IMR-90 (cell line): ENCODE measurements at places on chromosomes 6 and 20. TPM values are rescaled to one million over a fixed set of nuclear protein-coding genes. Genes with fewer than 3 reads are reported as not detected.

- peaks cover 8% of the 10 kb centered on the region for H3K4me1 ChIP-seq
- H3K27me3 ChIP-seq: no peaks in the 10 kb centered on the region
- no peaks in the 10 kb centered on the region for H3K36me3 ChIP-seq
- DNase-seq: no peak
These were observed 124.3 kb upstream of the TMEM170B start for GRCh38 chr6:11413117-11413687.

- peaks cover 11% of the 10 kb centered on the region for H3K36me3 ChIP-seq
- H3K4me1 ChIP-seq: peaks cover 7% of the 10 kb centered on the region
- H3K27me3 ChIP-seq: no peaks in the 10 kb centered on the region
- no peak overlapping the region for H3K4me3 ChIP-seq
- no peak overlapping the region for H3K27ac ChIP-seq
These were observed 5.4 kb downstream of the UQCC2 start for GRCh38 chr6:33705955-33706725.

VGLL2 gene
- total RNA-seq: not detected in 2 replicates

CRISP3 gene
- not detected in 2 replicates for total RNA-seq

DNA sequence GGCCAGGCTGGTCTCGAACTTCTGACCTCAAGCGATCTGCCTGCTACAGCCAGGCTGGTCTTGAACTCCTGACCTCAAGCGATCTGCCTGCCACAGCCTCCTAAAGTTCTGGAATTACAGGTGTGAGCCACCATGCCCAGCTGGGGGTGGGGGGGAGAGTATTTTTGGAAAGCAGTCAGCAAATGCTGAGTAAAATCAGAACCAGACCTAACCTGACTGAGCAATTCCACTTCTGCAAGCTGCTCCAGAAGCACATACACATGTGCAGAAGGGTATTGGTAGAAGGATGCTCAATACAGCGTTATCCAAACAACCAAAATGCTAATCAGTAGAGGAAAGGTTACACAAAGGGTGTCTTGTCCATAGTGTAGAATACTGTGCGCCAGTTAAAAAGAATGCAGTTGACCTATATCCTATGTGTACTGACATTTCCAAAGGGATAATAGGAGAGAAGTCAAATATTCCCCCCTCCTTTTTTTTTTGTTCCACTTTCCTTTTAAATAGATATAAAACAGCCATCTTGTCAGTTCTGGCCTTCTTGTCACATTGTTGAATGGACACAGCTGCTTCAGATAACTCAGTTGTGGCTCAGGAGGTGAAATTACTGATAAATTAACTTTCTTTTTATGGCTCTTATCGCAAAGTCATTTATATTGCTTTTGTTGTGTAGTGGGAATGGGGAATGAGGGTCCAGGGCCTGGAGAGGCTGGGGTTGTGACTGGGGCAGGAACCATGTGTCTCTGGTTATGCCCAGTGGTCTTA lies 74.6 kb downstream of the DTD1 start:
- H3K27me3 ChIP-seq: no peaks in the 10 kb centered on the region
- no peaks in the 10 kb centered on the region; the same call in 1 of the 2 replicates for H3K36me3 ChIP-seq
- H3K4me3 ChIP-seq: no peak overlapping the region
- DNase-seq: no peak
- H3K27ac ChIP-seq: no peak overlapping the region

IRAK1BP1 gene
- total RNA-seq: 1.9 and 2.2 TPM in 2 replicates

- H3K27me3 ChIP-seq: peaks cover 50% of the 10 kb centered on the region
- H3K36me3 ChIP-seq: no peaks in the 10 kb centered on the region
- H3K4me1 ChIP-seq: peaks cover 7% of the 10 kb centered on the region
- H3K4me3 ChIP-seq: no peak overlapping the region
These were observed 134.8 kb downstream of the PXDC1 start for GRCh38 chr6:3616565-3617176.

DNA sequence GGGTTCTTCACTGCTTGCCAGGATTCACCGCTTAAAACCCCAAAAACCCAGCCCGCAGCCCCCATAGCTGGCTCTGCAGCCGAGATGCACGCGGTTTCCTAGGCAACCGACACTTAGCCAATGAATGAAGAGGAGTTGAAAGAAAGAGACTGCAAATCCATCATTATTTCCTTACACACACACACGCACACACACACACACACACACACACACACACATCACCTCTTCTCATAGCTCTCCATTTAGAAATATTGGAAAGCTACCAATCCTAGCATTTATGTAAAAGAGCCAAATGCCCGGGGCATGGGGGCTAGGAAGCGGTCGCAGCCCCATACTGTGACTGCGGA lies 3.4 kb upstream of the TUBB2B start:
- peaks cover 44% of the 10 kb centered on the region for H3K27me3 ChIP-seq
- H3K4me3 ChIP-seq: peak overlapping the region; percentile 74
- peaks cover 3% of the 10 kb centered on the region; the same call in 1 of the 2 replicates for H3K4me1 ChIP-seq
- H3K36me3 ChIP-seq: no peaks in the 10 kb centered on the region
- peak overlapping the region; percentile 76; the same call in 1 of the 2 replicates for H3K27ac ChIP-seq
- peak; percentile 34 for DNase-seq
